ENCODE measurements at places on chromosomes 13 and 19. TPM values are rescaled to one million over a fixed set of nuclear protein-coding genes. Genes with fewer than 3 reads are reported as not detected.

Gene PSG3
- total RNA-seq: not detected

Gene MAMSTR
- total RNA-seq: 1.0 TPM

Gene KLK5
- total RNA-seq: not detected

Gene PPP1R15A
- total RNA-seq: 32.1 TPM

Gene MEIOSIN
- not detected for total RNA-seq

Gene SYNGR4
- not detected for total RNA-seq

Gene SPTBN4
- total RNA-seq: 0.44 TPM

DNA sequence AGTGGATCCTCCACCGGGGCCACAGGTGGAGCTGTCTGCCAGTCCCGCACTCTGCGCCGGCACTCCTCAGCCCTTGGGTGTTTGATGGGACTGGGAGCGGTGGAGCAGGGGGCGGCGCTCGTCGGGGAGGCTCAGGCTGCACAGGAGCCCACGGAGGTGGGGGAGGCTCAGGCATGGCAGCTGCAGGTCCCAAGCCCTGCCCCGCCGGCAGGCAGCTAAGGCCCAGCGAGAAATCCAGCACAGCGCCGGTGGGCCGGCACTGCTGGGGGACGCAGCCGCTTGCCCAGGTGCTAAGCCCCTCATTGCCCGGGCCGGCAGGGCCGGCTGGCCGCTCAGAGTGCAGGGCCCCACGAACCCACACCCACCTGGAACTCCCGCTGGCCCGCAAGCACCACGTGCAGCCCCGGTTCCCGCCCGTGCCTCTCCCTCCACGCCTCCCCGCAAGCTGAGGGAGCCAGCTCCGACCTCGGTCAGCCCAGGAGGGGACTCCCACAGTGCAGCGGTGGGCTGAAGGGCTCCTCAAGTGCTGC is 286.4 kb downstream of the RBM26 start:
- H3K4me3 ChIP-seq: no peak overlapping the region
- no peaks in the 10 kb centered on the region for H3K36me3 ChIP-seq
- H3K4me1 ChIP-seq: no peaks in the 10 kb centered on the region
- no peaks in the 10 kb centered on the region for H3K27me3 ChIP-seq
- H3K27ac ChIP-seq: no peak overlapping the region

DNA sequence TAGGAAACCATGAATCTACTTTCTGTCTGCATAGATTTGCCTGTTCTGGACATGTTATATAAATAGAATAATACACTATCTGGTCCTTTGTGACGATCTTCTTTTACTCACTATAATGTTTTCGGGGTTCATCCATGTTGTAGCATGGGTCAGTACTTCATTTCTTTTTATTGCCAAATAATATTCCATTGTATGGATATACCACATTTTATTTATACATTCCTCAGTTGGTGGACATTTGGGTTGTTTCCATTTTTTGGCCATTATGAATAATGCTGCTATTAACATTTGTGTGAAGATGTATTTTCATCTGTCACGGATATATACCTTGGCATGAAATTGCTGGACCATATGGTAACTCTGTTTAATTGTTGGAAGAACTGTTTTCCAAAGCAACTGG is 6.8 kb downstream of the BIVM start:
- no peaks in the 10 kb centered on the region for H3K27me3 ChIP-seq
- peaks cover 31% of the 10 kb centered on the region for H3K4me1 ChIP-seq
- no peak for DNase-seq
- H3K4me3 ChIP-seq: no peak overlapping the region
- peaks cover 25% of the 10 kb centered on the region for H3K36me3 ChIP-seq

DNA sequence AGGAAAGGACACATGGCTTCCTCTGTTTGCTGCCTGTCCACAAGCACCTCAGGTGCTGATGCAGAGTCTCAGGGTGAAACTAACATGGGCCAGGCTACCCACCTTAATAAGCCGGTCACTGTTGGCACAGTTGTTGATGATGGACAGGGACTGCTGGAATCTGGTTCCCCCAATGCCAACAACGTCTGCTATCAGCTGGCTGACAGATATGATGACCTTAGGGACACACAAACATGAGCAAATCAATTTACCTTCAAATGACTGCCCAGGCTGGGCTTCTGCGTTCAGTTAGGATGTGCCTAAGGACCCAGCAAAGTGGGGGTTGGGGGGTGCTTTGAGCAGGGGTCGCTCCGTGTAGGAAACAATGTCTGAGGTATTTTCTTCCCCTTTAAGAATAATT is 77.1 kb upstream of the SLC15A1 start:
- no peaks in the 10 kb centered on the region for H3K27me3 ChIP-seq
- DNase-seq: no peak
- peaks cover 13% of the 10 kb centered on the region for H3K4me1 ChIP-seq

DNA sequence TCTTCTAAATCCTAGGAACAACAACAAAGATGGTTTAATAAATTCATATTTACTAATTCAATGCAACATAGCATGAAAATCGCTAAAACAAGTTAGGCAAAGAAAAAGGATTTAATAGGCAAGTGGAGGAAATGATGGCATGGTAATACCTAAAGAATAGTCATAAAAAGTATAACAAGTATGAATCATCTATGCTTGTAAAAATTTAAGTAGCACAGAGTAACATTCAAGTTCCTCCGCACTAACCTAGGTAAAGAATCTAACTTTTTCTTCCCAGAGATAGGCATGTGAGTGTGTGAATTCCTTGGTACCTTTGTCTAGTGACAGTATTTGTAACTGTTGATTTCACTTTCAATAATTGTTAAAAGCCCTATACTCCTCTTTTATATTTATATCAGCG is 42.6 kb downstream of the RCBTB2 start:
- no peaks in the 10 kb centered on the region for H3K27me3 ChIP-seq
- H3K27ac ChIP-seq: no peak overlapping the region
- no peak overlapping the region for H3K4me3 ChIP-seq
- peaks cover 55% of the 10 kb centered on the region for H3K36me3 ChIP-seq
- H3K4me1 ChIP-seq: peaks cover 51% of the 10 kb centered on the region

DNA sequence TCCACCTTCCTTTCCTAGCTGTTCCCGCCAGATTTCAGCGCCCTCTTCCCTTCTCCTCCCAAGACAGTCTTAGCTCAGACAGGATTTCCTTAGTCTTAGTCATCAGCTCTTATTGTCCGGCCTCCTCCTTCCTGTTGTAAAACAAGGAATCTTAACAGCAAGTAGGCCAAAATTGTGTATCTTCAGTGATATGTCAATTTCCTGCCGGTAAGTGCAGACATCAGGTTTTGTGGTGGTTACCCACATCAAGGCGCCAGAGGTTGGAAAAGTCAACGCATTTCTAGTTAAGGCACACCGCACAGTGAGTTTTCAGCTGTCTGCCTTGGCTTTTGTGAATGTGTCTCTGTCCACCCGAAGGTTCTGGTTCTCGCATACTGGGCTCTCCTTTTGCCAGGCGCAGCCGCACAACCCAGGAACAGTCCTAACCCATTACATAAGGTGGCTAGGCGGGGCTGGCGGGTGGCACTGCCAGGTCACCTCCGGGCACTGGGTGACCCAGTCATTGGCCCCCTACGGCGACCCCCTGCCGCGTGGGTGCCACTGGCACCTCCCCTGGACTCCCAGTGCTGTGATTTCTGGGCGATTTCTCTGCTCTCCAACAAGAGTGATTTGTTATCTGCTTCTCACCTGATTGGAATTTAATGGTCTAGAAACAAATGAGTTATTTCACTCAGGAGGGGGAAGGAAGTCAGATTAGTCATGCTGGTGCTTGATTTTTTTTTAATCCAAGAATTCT is 12.9 kb downstream of the COL4A2 start:
- no peak for DNase-seq
- H3K27ac ChIP-seq: no peak overlapping the region
- peaks cover 23% of the 10 kb centered on the region for H3K27me3 ChIP-seq
- no peak overlapping the region for H3K4me3 ChIP-seq

- DNase-seq: no peak
- no peak overlapping the region for H3K27ac ChIP-seq
- no peaks in the 10 kb centered on the region for H3K36me3 ChIP-seq
- no peak overlapping the region for H3K4me3 ChIP-seq
- H3K27me3 ChIP-seq: no peaks in the 10 kb centered on the region
Measured at GRCh38 chr13:40194224-40194806, 472.1 kb downstream of the FOXO1 start.

DNA sequence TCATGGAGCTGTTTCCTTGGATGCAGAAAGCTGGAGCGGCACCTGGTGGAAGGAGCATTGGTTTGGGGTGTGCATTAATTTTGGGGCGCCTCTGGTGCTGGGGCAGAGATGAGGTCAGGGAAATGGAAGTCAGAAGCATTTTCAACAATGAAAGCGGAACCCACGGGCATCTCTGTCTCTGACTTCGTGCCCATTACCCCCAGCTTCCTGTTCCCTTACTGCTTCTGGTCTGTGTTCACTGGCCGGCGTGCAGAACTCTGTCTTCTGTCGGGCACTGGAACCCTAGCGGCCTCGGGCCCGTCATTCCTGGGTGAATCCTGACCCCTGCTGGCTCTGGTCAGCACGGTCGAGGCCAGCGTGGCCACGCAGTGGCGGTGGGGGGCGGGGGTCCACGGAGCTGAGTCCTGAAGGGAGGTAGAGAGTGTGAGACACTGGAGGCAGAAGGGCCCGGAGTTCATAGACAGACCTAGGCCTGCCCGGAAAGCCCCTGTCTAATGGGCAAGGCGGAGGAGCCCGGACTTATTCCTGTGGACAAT is 7.9 kb upstream of the LINGO3 start:
- no peak overlapping the region for H3K4me3 ChIP-seq
- H3K27me3 ChIP-seq: peaks cover 33% of the 10 kb centered on the region
- peak; percentile 58 for DNase-seq
- no peak overlapping the region for H3K27ac ChIP-seq
- H3K36me3 ChIP-seq: peaks cover 8% of the 10 kb centered on the region
- H3K4me1 ChIP-seq: no peaks in the 10 kb centered on the region

DNA sequence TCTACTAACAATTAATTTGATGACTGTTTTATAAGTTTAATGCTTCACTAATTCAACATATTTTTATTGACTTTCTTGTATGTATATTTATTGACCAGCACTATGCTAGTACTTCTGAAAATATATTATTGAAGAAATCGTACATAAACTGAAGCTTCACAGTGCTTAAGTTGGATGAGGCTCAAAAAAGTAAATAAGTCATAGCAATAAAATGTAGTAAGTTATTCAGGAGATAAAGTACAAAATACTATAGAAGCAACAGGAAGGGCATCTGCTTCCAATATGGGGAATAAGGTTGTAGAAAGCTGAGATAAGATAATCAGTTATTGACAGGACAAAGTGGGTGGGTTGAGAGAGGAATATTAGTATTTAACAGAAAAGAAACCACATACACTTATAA is 944.9 kb upstream of the MIR17HG start:
- H3K36me3 ChIP-seq: no peaks in the 10 kb centered on the region
- H3K27me3 ChIP-seq: no peaks in the 10 kb centered on the region
- DNase-seq: no peak
- H3K4me1 ChIP-seq: no peaks in the 10 kb centered on the region
- no peak overlapping the region for H3K27ac ChIP-seq
- no peak overlapping the region for H3K4me3 ChIP-seq

DNA sequence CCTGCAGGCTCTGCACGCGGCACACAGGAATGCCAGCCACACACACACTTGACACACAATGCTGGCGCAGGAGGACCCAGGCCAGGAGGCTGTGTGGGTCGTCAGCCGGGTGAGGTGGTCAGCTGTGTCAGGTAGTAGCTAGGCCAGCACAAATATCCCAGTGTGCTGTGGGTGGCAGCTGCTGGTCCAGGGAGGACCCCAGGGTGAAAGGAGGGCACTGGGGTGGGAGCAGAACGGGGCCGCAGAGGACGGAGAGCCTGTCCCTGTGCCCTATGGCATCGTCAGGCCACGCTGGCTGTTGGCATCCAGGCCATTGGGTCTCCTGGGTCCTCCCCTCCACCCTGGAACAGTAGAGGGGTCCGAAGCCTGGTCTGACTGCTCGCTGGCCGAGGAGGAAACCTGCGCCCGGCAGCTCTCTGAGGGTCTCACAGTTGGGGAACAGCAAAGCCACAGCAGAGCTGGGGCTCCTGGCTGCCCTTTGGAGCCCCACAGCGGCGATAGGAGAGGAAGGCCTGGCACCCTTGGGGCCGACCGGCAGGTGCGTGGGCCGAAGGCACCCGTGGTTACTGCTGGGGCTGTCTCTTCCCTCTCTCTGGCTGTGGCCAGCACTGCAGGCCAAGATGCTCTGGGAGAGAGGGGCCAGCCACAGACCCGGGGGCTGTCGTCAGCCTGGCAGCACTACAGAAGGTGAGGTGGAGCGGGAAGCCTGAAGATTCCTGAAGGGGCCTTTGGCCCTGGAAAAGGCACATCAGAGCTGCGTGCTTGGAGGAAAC is 27.3 kb downstream of the C13orf46 start:
- no peak overlapping the region for H3K4me3 ChIP-seq
- no peaks in the 10 kb centered on the region for H3K36me3 ChIP-seq
- H3K4me1 ChIP-seq: no peaks in the 10 kb centered on the region
- no peak overlapping the region for H3K27ac ChIP-seq
- no peaks in the 10 kb centered on the region for H3K27me3 ChIP-seq
- no peak for DNase-seq

All from activated CD8-positive, alpha-beta memory T cell treated with anti-CD3 and anti-CD28 coated beads, Interleukin-2, amount 10 ng/mL, durations not matched to agents 7 days and 5 days (primary cell).